ENCODE measurements at places on chromosomes 12 and 14.

- DNase-seq = no peak
Measured at GRCh38 chr12:15979096-15980092, 68.3 kb downstream of the DERA start.

- no peak for DNase-seq
Measured at GRCh38 chr14:33432407-33433023, 493.8 kb downstream of the NPAS3 start.

- DNase-seq = no peak
Measured at GRCh38 chr12:11693601-11694000, 44.1 kb downstream of the ETV6 start.

GRCh38 chr14:61747342-61747741, 14.9 kb upstream of the SNAPC1 start:
- no peak for DNase-seq

DNA sequence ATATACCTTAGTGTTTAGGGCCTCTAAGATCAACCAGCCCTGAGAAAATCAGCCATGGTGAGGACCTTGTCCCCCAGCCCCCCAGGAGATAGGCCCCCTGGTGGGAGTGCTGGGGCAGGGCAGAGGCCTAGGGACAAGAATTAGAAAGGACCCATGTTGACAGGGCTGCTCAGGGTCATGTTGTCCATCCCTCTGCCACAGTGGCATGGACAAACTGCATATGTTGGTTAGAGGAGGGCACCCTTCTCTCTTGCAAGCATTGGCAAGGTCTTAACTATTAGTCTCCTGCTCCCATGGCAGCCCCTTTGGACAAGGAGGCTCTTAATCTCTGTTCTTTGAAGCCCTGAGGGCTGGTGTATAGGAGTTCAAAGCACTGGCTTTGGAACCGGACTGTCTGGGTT, 755 bp upstream of the PTPN6 start:
- peak; percentile 30 for DNase-seq

DNA sequence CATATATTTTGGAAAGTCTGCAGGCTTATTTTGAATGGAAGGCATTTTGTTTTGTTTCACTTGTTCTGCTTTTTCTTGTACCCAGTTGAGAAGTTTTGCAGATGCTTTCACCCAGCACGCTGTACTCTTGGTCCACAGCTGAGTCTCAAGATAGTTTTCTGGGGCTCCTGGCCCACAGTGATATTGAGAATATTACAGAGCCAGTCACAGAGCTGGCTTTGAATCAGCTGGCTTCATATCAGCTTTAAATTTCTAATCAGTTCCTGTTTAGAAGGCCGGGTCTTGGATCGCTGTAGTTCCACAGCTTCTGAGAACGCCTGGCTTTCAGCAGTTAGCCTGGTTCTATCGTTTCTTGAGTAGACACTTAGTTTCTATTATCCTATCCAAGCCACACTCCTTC, 32.5 kb upstream of the PARP11 start:
- DNase-seq = no peak

DNA sequence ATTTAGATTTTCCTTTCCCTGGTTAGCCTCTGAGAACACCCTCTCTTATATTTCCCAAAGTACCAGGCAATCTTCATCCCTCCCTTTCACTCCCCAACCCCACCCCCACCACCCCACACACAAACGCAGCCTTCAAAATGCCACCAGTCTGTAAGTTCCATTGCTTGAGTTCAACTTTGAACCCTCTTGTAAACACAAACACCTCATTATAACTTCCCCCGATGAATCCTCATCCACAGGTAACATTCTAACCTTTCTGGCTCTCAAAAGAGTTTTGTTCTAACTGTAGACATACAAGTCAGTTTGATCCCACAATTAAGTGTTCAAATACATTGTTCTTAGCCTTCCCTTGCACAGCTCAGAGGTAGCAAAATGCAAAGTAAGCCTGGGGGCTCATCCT, 199.4 kb upstream of the FOXN3 start:
- DNase-seq = no peak

DNA sequence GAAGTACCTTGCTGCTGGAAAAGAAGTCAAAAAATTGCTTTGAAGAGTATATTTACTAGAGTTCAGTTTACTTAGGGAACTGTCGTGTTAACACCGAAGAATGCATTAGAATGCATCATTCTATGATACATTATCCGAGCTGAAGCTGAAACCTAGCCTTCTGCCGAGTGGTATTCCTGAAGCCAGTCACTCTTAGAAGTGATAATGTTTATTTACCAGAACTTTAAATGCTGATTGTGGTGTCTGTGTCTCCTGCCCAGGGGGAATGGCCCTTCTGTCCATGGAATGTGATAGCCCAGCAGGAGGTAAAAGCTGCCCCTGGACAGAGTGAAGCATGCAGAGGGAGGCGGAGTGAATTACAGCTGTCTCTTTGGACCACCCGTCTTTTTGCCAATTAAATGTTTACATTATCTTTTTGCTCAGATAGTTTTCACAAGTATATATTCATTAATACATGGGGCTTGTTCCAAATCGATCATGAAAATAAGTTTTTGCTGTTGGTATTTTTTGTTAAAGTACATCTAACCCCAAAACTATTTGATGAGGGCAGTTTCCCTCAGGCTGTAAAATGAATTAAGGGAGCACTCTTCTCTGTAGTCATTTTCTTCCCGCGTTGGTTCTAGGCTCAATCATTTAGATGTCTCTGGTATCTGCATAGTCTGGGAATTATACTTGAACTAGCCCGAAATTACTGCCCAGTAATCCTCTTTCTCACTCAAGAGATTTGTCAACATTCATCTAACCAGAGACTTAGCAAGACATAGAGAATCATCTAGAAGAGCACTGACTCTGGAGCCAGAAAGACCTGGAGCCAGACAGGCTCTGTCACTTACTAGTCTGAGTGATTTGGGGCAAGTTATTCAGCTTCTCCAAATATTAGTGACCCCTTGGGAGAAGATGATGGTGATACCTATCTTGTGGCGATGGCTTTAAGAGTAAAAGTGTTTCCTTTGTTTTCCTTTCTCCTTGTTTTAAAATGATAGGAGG, 147.6 kb downstream of the CRADD start:
- no peak for DNase-seq

DNA sequence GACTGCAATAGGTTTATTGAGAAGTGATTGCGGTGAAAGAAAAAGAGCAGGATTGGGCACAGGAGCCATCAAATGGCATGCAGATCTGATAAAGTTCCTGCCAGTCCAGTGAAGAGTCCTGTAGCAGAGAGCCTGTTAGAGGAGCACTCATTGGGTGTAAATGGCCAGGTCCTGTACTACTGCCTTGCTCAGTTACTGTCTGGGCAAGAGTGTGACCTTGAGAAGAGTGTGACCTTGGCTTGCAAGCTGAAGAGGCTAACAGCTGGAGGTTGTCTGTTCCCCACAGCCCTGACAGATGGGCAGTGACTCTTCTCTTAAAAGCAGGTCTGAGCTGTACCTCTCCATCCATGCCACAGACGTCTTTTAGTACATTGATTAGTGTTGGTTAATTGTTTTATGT, 148.6 kb upstream of the SLC38A2 start:
- DNase-seq = no peak

- DNase-seq = no peak
Measured at GRCh38 chr12:76255692-76256091, 92.5 kb downstream of the BBS10 start.

DNA sequence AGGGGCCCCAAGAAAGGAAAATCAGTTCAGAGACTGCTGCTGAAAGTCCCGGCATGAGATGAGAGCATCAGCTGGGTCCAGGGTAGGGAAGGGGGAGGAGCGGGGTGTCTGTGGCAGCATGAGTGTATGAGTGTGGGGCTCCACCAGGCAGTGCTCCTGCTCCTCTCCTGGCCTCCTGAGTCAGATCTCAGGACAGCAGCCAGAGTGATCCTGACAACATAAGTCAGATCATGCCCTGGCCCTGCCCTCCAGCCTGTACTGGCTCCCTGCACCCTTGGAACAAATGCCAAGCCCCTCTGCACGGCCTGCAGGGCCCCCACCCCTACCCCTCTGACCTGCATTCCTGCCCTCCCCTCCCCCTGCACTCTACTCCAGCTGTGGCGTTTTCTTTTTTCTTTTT, 24.2 kb upstream of the LRP1-AS start:
- no peak for DNase-seq

Measured in stimulated activated CD4-positive, alpha-beta T cell treated with anti-CD3 and anti-CD28 coated beads, Interleukin-2, amount 100 ng/mL, for 24 hours (primary cell).